Globus pallidus (tissue), 1 donor: ENCODE measurements at places on chromosomes 16 and 17.

DNA sequence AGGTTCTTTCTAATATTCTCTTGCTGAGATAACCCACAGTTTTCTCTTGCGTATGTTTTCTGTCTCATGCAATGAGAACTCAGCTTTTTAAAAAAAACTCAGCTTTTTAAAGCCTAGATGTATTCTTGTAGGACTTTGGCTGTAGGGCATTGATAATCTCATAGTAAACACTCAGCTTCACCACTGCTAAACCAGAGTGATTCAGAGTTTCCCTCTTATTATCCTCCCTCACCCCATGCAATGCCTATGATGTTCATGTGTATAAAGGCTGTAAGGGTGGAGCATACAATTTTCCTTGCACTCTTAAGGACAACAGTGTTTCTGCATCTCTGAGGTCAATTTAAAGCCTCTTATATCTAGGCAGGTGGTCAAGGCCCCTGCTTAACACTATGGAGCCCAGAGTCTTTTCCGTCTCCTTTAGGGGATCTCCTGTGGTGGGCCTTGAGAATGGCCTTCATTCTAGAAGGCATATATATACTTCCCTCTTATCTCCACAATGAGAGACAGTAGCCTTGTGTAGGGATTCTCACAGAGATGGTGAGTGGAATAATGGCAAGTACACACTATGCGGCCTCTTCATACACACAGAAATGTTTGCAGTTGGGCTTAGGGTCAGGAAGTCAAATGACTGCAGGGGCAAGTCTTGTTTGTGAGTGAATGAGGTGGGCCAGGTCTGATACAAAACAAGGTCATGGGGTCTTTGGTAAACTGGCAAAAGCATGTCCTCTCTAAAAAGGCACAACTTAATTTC, 279.6 kb downstream of the HS3ST3A1 start:
- no peak for DNase-seq

GRCh38 chr16:4667203-4667963, 26.0 kb upstream of the NUDT16L1 start:
- DNase-seq, result no peak

- DNase-seq, result no peak
These were observed 3.2 kb downstream of the ANKRD13B start for GRCh38 chr17:29595943-29596774.

DNA sequence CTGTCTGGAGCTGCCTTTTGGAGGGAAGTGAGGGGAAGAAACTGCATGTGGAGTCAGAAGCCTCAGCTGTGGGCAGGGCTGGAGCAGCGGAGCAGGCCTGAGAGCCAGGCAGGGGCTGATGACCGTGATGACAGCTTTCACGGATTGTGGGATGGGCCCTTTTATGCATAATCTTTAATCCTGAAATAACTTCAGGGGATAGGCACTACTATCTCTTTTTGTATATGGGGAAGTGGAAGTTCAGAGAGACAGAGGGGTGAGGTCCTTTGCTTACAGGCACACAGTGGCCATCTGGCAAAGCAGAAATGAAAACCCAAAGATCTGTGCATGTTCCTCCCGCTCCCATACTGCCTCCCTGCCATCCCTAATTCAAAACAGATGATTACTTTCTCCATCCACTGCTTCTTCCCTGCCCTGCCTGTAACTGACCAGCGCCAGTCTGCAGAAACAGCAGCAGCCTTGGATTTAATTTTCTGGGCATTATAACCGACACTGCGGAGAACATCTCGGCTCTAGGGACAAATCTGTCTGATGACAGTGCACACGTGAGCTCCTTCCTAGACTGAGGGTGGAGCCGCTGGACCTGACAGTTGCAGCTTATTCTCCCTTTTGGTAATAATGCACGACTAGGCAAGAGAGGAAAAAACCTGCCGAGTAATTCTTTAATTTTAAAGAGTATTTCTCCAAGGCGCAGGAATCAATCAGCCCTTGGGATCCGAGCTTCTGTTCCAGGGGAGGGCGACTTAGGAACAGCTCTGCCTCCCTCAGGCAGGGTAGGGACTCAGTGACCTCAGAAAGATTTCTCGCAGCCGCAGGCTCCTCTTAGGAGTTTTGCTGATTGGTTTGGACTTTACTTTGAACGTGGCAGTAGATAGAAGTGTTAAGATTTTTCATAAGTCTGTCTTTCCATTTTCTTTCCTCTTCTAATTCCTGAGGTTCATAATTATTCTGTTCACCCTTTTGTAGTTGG, 95.4 kb downstream of the UTP18 start:
- DNase-seq, result no peak

GRCh38 chr16:48833461-48833860, 223.5 kb upstream of the N4BP1 start:
- no peak for DNase-seq

DNA sequence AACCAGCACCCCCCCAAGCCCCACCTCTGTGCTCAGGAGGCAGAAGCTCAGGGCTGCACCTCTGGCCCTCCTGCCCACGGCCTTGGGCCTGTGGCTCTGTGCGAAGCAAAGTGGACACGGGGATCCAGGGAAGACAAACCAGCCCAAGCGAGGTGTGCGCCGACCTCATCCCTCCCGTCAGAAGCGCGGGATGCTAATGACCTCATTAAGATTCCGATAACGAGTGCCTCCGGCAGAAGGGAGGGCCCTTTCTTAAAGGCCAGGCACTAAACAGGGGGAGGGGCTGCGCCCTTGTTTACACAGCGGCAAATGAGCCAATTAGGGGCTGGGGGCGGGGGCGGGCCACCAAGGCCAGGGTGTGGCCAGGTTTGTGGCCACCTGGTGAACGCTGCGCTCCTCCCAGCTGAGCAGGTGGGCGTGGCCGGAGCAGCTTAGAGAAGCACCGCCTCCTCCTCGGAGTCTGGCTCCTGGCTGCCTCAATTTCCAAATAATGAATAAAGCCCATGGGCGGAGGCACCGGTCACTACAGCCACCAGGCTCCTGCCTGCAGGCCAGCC, 3.2 kb downstream of the CBX4 start:
- no peak for DNase-seq

- DNase-seq, result no peak
These were observed 83.5 kb upstream of the TNRC6A start for GRCh38 chr16:24645739-24646645.

- no peak for DNase-seq
These were observed 32.2 kb upstream of the ETV4 start for GRCh38 chr17:43578404-43578698.

DNA sequence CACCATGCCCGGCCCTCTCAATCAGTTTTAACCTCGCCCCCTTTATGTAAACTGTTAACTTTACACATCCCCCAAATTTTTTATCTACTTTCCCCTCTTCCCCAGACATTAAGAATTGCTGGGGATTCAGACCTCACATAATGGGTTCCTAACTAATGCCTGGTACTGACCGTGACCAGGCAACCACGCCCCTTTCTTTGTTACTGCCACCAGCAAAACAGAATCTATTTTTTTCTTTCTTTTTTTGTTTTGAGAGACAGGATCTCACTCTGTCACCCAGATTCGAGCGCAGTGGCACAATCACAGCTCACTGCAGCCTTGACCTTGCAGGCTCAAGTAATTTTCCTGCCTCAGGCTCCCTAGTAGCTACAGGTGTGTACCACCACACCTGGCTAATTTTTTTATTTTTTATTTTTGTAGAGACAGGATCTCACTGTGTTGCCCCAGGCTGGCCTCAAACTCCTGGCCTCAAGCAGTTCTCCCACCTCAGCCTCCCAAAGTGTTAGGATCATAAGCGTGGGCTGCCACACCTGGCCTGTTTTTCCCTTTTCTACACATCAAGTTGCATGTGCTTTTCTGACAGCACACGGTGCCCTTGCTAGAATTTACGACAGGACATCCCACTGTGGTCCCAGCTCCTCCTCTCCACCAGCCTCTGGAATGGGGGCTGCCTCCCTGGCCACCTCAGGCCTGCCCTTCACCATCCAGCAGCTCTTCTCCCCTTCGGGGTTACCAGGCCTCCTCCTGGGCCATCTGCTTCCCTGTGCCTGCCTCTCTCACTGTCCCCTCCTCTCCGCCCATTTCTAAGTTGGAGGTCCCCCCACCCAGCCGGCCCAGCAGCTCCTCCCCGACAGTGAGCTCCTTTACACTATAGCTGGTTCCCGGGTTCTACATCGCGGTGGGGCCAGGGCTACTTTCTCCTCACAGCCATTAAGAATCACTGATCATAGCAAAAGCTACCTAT, 10.8 kb downstream of the CPNE2 start:
- DNase-seq, result peak; percentile 77

- no peak for DNase-seq
These were observed 10.3 kb downstream of the ANKRD13B start for GRCh38 chr17:29603109-29603674.

DNA sequence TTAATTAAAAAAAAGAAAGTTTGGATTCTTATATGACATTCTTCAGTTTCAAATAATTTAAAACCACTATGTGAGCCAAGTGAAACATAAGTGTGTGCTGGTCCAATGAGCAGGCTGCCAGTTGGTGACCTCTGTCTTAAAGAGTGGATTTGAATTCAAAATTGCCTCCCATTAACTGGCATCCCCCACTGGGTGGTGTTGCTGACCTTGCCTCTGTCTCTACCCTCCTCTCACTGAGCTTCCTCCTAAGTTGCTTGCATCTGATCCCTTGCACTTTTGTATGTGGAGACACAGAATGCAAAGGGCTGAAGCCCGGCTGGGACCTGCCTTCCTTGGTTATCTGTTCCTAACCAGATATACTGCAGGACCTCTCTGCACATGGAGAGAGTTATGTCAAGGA, 160.6 kb downstream of the CYLD start:
- DNase-seq, result peak; percentile 58

- no peak for DNase-seq
These were observed 260.4 kb upstream of the TBX2 start for GRCh38 chr17:61139219-61139618.

DNA sequence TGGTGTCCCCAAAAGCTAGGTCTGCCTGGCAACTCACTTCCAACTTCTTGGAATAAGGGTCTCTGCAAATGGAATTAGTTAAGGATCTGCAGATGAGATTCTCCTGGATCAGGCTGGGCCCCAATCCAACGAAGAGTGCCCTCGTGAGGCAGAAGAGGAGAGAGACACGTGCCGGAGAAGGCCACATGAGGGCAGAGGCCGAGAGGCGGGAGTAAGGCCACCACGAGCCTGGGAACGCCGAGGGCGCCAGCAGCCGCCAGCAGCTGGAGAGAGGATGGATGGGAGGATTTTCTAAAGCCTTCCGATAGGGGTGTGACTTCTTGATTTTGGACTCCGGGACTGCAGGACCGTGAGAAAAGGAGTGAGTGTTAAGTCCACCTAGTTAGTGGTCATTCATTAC, 76.3 kb downstream of the JPH3 start:
- no peak for DNase-seq

DNA sequence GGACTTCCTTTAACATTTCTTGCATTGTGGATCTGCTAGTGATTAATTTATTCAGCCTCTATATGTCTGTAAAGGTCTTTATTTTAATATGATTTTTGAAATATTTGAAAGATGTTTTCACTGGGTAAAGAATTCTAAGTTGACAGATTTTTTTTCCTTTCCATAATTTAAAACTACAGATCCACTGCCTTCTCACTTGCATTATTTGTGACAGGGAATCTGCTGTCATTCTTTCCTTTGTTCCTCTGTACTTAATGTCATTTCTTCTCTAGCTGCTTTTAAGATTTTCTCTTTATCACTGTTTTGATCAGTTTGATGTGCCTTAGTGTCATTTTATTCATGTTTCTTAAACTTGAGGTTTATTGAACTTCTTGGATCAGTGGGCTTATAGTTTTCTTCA, 159.9 kb downstream of the CYB561 start:
- DNase-seq, result no peak

- peak; percentile 44 for DNase-seq
These were observed 18.4 kb downstream of the LDHD start for GRCh38 chr16:75097941-75098901.

- DNase-seq, result no peak
These were observed 100.4 kb upstream of the FA2H start for GRCh38 chr16:74874912-74875546.

DNA sequence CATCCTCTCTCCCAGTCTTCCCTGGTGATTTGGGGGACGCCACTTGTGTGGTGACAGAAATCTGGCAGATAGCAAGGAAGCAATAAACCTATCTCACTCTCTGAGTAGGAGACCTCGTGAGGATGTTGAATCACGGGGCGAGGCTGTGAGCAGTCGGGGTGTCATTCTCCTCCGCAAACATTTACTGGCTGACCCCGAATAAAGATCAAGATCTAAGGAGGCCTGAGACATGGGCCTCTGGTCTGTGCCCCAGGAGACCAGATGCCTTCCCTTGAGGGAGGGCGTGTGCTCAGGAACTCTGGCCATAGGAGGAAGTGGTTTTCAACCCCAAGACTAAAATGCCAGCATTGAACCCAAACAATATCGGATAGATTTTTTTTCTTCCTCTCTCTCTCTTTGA, 53.1 kb downstream of the FOXL1 start:
- no peak for DNase-seq

DNA sequence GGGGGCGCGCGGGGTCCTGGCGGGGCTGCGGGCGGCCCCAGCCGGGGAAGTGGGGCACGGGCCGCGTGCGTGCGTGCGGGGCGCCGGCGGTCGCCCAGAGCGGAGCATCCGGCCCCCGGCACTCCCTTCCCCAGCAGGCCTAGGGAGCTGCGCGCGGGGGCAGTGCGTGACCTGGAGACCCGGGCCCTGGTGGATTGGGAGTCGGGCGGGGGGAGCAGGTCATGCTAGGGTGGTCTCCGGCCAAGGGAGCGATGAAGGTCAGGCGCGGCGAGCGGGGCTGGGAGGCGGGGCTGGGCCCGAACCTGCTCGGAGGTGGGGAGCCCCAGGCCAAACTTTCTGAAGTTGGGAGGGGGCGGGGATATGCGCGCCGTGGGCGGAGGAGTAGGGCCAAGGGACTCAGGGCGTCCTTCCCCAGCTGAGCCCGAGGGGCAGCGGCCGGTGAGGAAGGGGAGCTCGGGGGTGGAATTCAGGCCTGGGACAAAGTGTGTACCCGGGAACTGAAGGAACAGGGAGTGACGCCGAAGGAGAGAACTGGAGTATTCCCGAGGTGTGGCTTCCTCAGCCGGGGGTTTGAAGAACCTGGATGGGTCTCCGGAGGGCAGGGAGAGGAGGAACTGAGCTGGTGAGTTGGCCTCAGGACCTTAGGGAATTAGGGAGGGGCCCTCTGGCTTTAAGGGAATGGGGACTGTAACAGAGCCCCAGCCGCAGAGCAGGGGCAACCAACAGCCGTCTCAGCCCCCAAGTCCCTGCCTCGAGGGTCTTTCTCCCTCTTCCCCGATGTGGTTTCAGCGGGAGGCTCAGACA, 589 bp downstream of the XYLT2 start:
- DNase-seq, result no peak

- DNase-seq, result no peak
These were observed 40.5 kb downstream of the ANKRD11 start for GRCh38 chr16:89449726-89450335.

DNA sequence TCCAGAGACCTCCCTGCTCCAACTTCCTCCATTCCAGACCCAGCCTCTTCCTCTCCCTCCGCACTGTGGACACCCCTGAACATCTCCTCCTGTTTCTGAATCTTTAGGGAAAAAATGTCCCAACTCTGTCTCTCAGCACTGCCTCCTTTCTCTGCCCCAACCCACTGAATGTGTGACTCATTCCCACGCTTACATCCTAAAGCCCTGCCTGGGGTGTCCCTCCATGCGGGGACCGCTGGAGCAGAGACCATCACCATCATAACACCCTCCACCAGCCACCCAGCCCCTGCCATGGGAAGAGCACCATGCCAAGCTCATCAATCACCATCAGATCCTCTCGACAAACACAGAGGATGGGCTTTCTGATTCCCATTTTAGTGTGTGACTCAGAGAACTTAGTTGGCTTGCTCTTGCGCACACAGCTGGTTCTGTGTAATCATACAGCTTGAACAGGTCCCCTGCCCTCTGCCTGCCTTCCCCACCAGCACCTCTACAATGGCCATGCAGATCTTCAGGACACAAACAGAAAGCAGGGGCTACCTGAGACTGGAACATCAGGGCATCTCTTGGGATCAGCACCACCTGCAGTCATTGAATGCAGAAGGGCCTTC, 10.7 kb downstream of the RPRML start:
- no peak for DNase-seq

- no peak for DNase-seq
These were observed 538.0 kb downstream of the CDH13 start for GRCh38 chr16:83164816-83165215.
